ENCODE measurements at places on chromosomes 4 and X.

- DNase-seq, result no peak
These were observed 258.9 kb downstream of the SPANXN1 start for GRCh38 chrX:145506214-145506613.

DNA sequence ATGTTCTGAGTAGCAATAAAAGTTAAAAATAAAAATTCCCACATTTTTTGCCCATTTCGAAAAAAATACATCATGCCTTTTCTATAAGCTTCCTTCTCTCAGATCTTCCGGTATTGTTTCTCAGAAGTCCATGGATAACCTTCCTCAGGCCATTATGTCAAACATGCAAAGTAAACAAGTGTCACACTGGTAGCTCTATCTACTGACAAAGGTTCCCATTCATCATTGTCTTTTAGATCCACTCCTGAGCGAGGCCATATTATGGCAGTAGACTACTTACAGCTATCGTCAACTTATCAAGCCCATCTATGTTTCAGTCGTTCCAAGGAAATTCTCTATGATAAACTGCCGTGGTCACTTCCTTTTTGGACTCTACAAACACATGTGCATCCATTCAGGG lies 1068.2 kb downstream of the GLUD2 start:
- DNase-seq, result no peak

DNA sequence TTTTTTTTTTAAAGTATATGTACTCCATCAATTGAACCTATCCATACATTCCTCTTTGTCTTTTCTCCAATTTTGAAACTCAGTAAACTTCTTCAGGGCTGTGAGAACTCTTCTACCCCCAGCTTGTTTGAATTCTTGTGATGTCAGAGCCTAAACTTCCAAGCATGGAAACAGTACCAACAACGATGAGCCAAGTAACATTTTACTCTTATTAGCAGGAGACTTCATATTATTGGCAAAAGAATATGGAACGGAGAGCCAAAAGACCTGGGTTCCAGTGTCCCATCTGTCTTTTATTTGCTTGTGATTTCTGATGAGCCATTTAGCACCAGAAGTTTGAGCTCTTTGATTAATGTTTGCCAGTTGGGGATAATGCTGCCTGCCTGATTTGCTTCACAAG lies 5.3 kb downstream of the DIAPH2 start:
- DNase-seq, result no peak

- no peak for DNase-seq
These were observed 779 bp upstream of the PRSS12 start for GRCh38 chr4:118353534-118354030.

DNA sequence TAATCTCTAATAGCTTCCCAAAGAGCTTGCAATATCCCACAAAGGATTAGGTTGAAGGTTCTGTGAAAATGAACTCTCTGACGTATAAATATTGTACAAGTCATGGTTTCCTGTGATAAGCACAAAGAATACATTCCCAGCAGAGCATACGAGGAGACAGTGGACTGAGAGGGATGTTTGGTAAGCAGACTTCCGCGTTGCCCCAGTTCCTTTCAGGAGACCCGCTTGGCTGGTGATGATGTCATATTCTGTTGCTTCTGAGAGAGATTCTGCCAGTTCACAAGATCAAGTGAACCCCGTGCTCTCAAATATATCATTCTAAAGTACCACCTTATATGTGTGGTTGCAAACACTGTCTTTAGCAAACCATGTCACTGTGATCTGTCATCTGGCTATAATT lies 323.9 kb upstream of the CASK start:
- DNase-seq, result no peak
